H7 (cell line): ENCODE measurements at places on chromosomes 16 and 17. TPM values are rescaled to one million over a fixed set of nuclear protein-coding genes. Genes with fewer than 3 reads are reported as not detected.
A peak's percentile ranks its signal among the peaks of the same experiment; 100 is the strongest.

- peak; percentile 63 for DNase-seq
Measured at GRCh38 chr17:36945959-36946725, 2.6 kb upstream of the AATF start.

- no peak for DNase-seq
Measured at GRCh38 chr17:42814633-42815399, 9.3 kb downstream of the BECN1 start.

DNA sequence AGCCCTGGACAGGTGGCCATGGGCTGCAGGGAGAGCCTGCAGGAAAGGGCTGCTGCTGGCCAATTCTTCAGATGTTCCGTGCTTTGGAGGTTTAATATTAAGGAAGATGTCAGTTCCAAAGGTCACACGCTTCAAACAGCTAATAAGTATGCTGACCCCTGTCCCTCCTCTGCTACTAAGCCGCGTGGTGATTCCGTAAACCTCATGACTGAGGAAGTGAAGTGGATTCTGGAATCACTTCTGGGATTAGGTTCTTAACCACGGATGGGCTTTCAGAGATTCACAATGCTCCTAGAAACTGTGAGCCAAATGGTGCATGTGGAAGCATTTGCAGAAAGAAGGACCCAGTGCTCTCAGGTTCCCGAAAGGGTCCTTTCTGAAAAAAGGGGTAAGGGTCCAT is 28.5 kb upstream of the ERN1 start:
- DNase-seq = no peak

Gene CCL1
- not detected in 2 replicates for total RNA-seq

Gene OXLD1
- total RNA-seq = 100 and 115 TPM in 2 replicates

Gene MRPL28
- total RNA-seq = 225 and 242 TPM in 2 replicates

GRCh38 chr17:19021622-19022083 is 17.1 kb upstream of the FAM83G start:
- no peak for DNase-seq

Gene IL21R
- 0.07 and 0.73 TPM in 2 replicates for total RNA-seq

- peak; percentile 28 for DNase-seq
Measured at GRCh38 chr17:61837175-61838051, 25.9 kb downstream of the BRIP1 start.

Gene ITGB4
- 0.28 and 0.70 TPM in 2 replicates for total RNA-seq

Gene NF1
- 11.6 and 12.2 TPM in 2 replicates for total RNA-seq
